ENCODE measurements at places on chromosomes 4 and X. TPM values are rescaled to one million over a fixed set of nuclear protein-coding genes. Genes with fewer than 3 reads are reported as not detected.

GRCh38 chr4:181647396-181648147, 595.6 kb upstream of the TENM3 start:
- no peak for DNase-seq

- DNase-seq: peak; percentile 63
Measured at GRCh38 chr4:15232366-15233263, 195.2 kb upstream of the C1QTNF7 start.

DNA sequence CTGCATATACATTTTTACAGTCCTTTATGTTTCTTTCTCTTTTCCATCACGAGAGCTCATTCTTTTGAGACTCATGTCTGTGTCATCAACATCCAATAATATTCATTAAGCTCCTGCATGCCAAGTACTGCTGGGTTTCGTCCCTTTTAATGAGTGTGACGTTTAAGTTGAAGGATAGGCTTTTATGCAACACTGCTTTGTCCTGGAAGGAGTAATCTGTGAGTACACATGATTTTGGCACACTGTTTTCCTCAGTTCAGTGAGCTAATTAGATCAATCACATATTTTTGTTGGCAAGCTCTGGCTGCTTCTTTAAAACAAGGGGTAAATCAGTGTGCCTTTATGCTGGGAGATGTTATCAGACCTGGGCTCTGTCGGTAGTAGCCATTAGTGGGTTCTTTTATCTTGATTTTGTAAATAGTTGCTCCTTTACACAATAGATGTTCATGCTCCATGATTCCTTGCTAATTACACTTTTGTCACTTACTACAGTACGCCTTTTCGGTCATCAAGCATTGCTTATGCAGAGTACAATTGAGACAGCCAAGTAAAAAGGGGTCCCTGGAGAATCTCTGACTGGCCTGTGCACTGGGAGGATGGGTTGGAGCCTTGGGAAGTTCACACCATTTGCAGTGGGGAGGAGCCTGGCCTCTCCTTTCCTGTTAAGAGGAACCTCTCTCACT, 132.6 kb downstream of the FHIP1A start:
- peak; percentile 81 for DNase-seq

- peak; percentile 82 for DNase-seq
Measured at GRCh38 chr4:36285784-36286480, 4.5 kb downstream of the DTHD1 start.

DNA sequence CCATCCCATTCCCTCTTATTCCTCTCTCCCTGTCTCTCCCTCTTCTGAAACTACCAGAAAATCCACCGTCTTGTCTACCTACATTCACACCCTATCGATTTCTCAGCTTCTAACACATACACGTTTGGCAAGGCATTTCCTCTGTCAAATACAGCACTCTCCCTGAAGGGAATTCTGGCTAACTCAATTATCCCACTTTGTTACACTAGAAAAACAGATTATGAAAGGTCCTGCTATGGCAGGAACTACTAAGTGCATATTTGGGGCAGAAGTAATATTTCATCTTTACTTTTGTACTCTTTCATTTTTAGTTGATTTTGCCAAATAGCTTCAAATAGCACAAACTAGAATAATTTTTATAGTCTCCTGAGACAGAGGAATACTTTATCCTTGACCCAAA, 46.6 kb upstream of the KLHL8 start:
- DNase-seq: no peak

The UNC5C gene
- total RNA-seq: 0.05 TPM

GRCh38 chr4:63459329-63459728, 949.9 kb downstream of the TECRL start:
- DNase-seq: no peak

DNA sequence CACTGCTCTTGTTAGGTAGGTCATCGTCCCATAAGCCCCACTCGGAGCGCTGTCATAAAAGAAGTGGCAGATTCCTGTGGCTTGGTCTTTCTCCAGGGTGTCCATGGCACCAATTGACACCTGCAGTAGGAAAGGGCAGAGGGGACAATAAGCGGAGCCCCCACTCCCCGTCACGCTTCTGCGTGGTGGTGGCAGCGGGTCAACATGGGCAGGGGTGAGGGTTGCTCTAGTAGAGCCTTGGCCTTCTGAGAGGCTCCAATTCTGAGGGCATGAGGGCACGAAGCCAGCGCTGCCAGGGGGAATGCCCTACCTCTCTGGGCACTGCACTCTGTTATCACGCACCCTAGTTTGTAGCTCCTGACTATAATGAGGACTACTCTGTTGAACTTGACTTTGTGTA, 90.4 kb downstream of the PHKA2 start:
- no peak for DNase-seq

DNA sequence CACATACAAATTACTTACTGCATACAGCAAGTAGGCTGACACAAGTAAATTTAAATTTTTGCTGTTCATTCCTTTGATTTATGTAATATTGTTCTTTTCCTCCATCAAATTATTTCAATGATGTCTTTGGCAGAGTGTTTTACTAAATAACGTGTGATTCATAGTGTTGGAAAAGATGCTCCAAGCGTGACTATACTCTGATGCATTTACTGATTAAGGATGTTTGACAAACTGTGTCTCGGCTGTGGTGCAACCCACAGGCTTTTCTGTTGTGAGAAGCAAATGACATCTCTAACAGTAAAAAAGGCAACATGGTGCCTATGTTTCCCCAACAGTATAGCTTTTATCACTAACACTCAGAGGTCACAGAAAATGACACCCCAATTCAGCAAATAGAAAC, 540.9 kb downstream of the PPP4R3C start:
- DNase-seq: no peak
